ENCODE measurements at places on chromosomes 1 and 21. TPM values are rescaled to one million over a fixed set of nuclear protein-coding genes. Genes with fewer than 3 reads are reported as not detected.

CATSPERE gene
- 0.13 TPM for total RNA-seq

SPRR2F gene
- not detected for total RNA-seq

OR2L3 gene
- total RNA-seq: not detected

NUP210L gene
- not detected for total RNA-seq

CHRNB2 gene
- total RNA-seq: 0.13 TPM

NAXE gene
- 70.1 TPM for total RNA-seq

OR10Z1 gene
- not detected for total RNA-seq

PNRC2 gene
- total RNA-seq: 73.3 TPM

C1QTNF12 gene
- total RNA-seq: 0.88 TPM

VCAM1 gene
- 15.0 TPM for total RNA-seq

PLA2G2D gene
- not detected for total RNA-seq

EXTL1 gene
- 0.52 TPM for total RNA-seq

LCE2B gene
- total RNA-seq: not detected

ACTL8 gene
- total RNA-seq: 0.08 TPM

C2CD4D gene
- not detected for total RNA-seq
